Camera-type eye (tissue), 1 donor: ENCODE measurements at places on chromosomes 3 and 15. TPM values are rescaled to one million over a fixed set of nuclear protein-coding genes. Genes with fewer than 3 reads are reported as not detected.

The DLEC1 gene
- total RNA-seq: 0.33 TPM

The UROC1 gene
- 0.11 TPM for total RNA-seq

The COMMD4 gene
- total RNA-seq: 36.5 TPM

The COX17 gene
- 16.9 TPM for total RNA-seq

The RBPMS2 gene
- total RNA-seq: 0.93 TPM

The CNTN3 gene
- 22.3 TPM for total RNA-seq

The SAMD7 gene
- 22.0 TPM for total RNA-seq

The SAMMSON gene
- 1.2 TPM for total RNA-seq

The TRAK1 gene
- 105 TPM for total RNA-seq

The SEMA3B gene
- 107 TPM for total RNA-seq

The SHF gene
- 40.8 TPM for total RNA-seq

The COL7A1 gene
- total RNA-seq: 21.8 TPM

The RASGRP1 gene
- total RNA-seq: 16.3 TPM

The TMEM266 gene
- total RNA-seq: 1.1 TPM

The SH3GL3 gene
- 20.3 TPM for total RNA-seq

The BHLHE40 gene
- total RNA-seq: 79.9 TPM

The ATP2B2 gene
- 28.0 TPM for total RNA-seq

The ABI3BP gene
- total RNA-seq: 146 TPM

The SLC25A26 gene
- 22.2 TPM for total RNA-seq

The NLGN1 gene
- 74.2 TPM for total RNA-seq

The ST3GAL6 gene
- total RNA-seq: 7.3 TPM

The KIF9 gene
- 11.5 TPM for total RNA-seq

The DISP2 gene
- 3.3 TPM for total RNA-seq

The CILP gene
- total RNA-seq: 9.2 TPM

The ACKR2 gene
- 1.1 TPM for total RNA-seq

The CSPG4 gene
- 25.8 TPM for total RNA-seq

The MAP6D1 gene
- 2.9 TPM for total RNA-seq

The C3orf20 gene
- total RNA-seq: 0.22 TPM

The SPATA12 gene
- total RNA-seq: not detected

The FGF7 gene
- total RNA-seq: 15.6 TPM

The TGM4 gene
- total RNA-seq: not detected

The ACAA1 gene
- total RNA-seq: 38.9 TPM
